ENCODE measurements at places on chromosomes 7 and 10. TPM values are rescaled to one million over a fixed set of nuclear protein-coding genes. Genes with fewer than 3 reads are reported as not detected.

The NKX2-3 gene
- 1.0 TPM for total RNA-seq

The CCDC172 gene
- not detected for total RNA-seq

The SRPK2 gene
- 73.6 TPM for total RNA-seq

The ANTXRL gene
- not detected for total RNA-seq

The GPER1 gene
- 5.2 TPM for total RNA-seq

The ANAPC16 gene
- total RNA-seq, result 58.5 TPM

The HTR5A gene
- total RNA-seq, result not detected

The UPK3B gene
- total RNA-seq, result not detected

The ZNF365 gene
- under 0.01 TPM for total RNA-seq

The OPN4 gene
- total RNA-seq, result not detected

The CNPY1 gene
- total RNA-seq, result 0.52 TPM

The EXOC4 gene
- total RNA-seq, result 129 TPM

The TBXAS1 gene
- 9.9 TPM for total RNA-seq

The XRCC2 gene
- 1.6 TPM for total RNA-seq

The NEURL1 gene
- total RNA-seq, result 12.0 TPM

The SMNDC1 gene
- total RNA-seq, result 14.1 TPM

The CYP26C1 gene
- not detected for total RNA-seq

The ATG9B gene
- total RNA-seq, result not detected

The WNT8B gene
- total RNA-seq, result not detected

The HOXA2 gene
- total RNA-seq, result under 0.01 TPM

The GRM8 gene
- total RNA-seq, result not detected

The ANKRD22 gene
- total RNA-seq, result not detected
